Tibial nerve (tissue), 4 donors: ENCODE measurements at places on chromosomes 4 and X.

DNA sequence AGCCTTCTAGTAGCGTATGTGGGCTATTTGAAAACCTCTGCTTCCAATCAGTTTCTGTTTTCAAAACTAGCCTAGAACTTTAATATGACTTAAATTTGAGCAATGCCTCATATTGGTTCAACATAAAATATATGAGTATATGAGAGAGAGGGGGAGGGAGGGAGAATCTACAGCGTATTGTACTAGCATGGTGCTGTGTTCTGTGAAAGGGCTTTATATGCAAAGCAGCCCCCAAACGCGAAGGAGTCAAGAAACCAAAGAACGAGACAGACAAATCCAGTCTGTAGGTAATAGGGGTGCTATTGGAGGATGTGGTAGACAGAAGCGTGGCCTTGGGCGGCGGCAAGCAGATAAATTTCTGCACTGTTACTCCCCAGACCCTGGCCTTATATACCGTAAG, 784 bp upstream of the ANXA5 start:
- H3K4me1 ChIP-seq: peaks cover 34% of the 10 kb centered on the region
- DNase-seq: no peak
- no peaks in the 10 kb centered on the region for H3K27me3 ChIP-seq
- peak overlapping the region; percentile 97 for H3K4me3 ChIP-seq
- H3K27ac ChIP-seq: peak overlapping the region; percentile 98
- no peaks in the 10 kb centered on the region for H3K36me3 ChIP-seq

DNA sequence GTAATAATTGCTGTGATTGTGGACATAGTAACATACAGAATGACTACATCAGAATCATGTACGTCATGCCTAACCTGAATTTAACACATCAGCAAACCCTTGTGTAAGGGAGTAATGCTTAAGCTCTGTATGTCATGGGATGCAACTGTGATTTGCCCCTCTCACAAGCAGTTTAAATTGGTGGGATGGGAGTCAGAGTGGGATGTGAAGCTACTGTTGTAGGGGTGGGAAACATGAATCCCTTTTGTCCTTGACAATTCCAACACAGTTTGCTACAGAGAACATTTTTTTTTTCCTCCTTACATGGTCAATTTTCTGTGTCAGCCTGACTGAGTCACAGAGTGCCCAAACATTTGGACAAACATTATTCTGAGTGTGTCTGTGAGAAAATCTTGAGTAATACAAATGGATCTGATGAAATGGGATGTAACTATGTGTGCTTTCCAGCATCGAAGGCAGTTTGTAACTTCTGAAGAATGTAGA, 392.8 kb downstream of the GPM6A start:
- no peaks in the 10 kb centered on the region for H3K36me3 ChIP-seq
- H3K27ac ChIP-seq: no peak overlapping the region
- DNase-seq: no peak
- no peaks in the 10 kb centered on the region for H3K4me1 ChIP-seq
- H3K4me3 ChIP-seq: no peak overlapping the region

- no peaks in the 10 kb centered on the region for H3K27me3 ChIP-seq
- DNase-seq: no peak
- H3K36me3 ChIP-seq: peaks cover 6% of the 10 kb centered on the region
- H3K4me1 ChIP-seq: no peaks in the 10 kb centered on the region
- H3K27ac ChIP-seq: no peak overlapping the region
Measured at GRCh38 chr4:676871-677235, 2.5 kb downstream of the MYL5 start.

DNA sequence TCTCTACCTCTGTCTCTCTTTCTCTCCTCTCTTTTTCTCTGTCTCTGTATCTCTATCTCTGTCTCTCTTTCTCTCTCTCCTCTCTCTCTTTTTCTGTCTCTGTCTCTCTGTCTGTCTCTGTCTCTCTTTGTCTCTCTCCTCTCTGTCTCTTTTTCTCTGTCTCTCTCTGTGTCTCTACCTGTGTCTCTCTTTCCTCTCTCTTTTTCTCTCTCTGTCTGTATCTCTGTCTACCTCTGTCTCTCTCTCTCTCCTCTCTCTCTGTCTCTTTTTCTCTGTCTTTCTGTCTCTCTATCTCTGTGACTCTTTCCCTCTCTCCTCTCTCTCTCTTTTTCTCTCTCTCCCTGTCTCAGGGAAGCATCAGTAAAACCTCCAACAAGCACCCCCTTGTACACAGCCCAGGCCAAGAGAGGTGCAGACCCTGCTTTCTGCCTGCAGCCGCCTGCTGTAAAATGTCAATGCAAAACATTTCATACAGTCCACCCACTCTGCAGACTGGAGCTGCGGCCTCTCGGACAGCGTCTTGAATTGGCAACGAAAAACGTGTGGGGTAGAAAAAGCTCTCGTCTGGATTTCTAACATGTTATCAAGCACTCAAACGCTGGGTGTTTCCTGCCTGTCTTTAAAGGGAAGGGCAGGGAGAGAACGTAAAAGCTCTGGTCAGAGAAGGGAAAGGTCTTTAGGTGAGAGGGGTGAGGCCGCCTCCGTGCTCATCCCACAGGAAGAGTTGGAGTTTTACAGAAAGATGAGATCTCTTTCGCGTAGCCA, 3.7 kb upstream of the SHOX start:
- H3K36me3 ChIP-seq: no peaks in the 10 kb centered on the region
- H3K4me3 ChIP-seq: no peak overlapping the region
- no peak for DNase-seq
- peaks cover 48% of the 10 kb centered on the region for H3K4me1 ChIP-seq
- no peaks in the 10 kb centered on the region for H3K27me3 ChIP-seq

- no peaks in the 10 kb centered on the region for H3K36me3 ChIP-seq
- H3K27ac ChIP-seq: no peak overlapping the region
- H3K27me3 ChIP-seq: no peaks in the 10 kb centered on the region
- no peaks in the 10 kb centered on the region for H3K4me1 ChIP-seq
- no peak overlapping the region for H3K4me3 ChIP-seq
- DNase-seq: no peak
Measured at GRCh38 chr4:164410401-164410800, 343.5 kb upstream of the SMIM31 start.

GRCh38 chrX:5936438-5936837, 292.2 kb downstream of the NLGN4X start:
- H3K4me3 ChIP-seq: no peak overlapping the region
- H3K4me1 ChIP-seq: no peaks in the 10 kb centered on the region
- no peaks in the 10 kb centered on the region for H3K27me3 ChIP-seq

GRCh38 chrX:47176101-47176740, 17.4 kb upstream of the UBA1 start:
- no peaks in the 10 kb centered on the region for H3K36me3 ChIP-seq
- H3K27me3 ChIP-seq: peaks cover 13% of the 10 kb centered on the region
- H3K27ac ChIP-seq: no peak overlapping the region
- DNase-seq: no peak
- H3K4me3 ChIP-seq: no peak overlapping the region

DNA sequence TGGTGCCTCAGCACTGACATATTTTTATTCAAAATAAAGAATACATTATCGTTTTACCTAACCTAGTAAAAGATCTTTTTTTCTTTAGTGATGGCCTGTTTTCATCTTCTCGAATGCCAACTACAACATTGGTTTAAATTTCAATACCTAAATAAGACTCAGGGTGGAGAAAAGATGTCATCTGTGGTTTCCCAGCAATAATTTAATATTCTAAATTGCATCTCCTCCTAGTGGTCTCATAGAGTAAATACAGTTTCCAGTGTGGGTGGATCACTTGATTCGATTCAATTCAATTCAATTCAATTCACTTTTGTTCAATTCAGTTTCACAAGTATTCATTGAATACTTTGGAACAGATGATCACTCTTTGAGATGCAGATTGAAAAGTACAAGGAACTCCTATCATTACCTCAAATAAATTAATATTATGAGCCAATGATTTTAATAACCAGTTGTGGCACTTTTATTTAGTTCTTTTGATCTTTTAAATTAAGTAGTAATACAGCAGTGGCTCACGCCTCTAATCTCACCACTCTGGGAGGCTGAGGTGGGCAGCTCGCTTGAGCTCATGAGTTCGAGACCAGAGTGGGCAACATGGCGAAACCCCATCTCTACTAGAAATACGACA, 427.2 kb downstream of the FAT4 start:
- H3K27ac ChIP-seq: no peak overlapping the region
- DNase-seq: no peak
- no peaks in the 10 kb centered on the region for H3K27me3 ChIP-seq
- no peak overlapping the region for H3K4me3 ChIP-seq

DNA sequence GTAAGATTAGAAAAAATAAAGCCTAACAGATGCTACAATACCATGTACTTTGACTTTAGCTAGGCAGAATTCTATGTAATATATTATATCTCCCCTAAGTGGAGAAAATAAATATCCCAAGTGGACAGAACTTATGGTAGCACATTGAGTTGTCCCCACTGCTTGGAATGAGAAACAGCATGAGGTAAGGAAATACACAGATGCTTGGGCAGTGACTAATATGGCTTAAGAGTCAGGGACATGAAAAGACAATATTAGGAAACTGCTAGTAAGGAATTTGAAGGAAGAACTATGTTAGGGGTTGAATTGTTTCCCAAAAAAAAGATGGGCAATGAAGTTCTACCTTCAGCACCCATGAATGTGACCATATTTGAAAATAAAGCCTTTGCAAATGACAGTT, 2265.1 kb downstream of the PCDH7 start:
- no peaks in the 10 kb centered on the region for H3K36me3 ChIP-seq
- H3K4me1 ChIP-seq: no peaks in the 10 kb centered on the region
- DNase-seq: no peak
- H3K27me3 ChIP-seq: no peaks in the 10 kb centered on the region

DNA sequence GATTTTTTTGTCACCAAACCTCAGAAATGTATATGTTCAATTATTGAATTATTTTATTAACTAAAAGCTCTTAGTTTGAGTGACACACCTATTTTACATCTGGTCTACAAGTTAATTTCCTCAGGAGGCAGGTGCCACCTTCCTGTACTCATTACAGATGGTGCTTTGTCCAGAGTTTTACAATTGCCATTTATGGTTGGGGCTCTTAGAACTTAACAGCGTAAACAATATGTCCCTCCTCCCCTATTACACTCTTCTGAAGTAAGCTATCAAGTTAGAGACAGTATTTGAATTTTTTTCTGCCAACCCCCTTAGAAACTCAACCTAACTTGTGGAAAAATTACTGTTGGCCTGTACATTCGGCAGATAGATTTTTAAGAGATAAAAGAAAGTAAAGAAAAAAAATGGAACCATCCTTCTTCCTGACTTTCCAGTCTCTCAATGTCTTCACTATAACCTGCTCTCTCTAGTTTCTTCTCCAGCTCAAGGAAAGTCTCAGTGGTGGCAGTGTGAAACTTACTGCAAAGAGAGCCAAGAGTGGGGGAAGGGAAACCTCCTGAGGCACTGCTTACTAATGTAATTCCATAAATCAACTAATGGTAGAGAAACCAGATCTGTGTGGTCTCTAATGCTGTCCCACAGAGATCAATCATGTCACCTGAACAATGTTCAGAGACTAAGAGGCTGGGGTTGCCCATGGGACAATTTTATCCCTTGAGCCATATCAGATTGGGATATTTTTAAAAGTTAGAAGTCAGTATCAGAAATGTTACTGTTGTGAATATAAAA, 7.8 kb downstream of the CXXC4 start:
- no peak overlapping the region for H3K4me3 ChIP-seq
- H3K27me3 ChIP-seq: no peaks in the 10 kb centered on the region
- DNase-seq: no peak
- H3K36me3 ChIP-seq: no peaks in the 10 kb centered on the region

DNA sequence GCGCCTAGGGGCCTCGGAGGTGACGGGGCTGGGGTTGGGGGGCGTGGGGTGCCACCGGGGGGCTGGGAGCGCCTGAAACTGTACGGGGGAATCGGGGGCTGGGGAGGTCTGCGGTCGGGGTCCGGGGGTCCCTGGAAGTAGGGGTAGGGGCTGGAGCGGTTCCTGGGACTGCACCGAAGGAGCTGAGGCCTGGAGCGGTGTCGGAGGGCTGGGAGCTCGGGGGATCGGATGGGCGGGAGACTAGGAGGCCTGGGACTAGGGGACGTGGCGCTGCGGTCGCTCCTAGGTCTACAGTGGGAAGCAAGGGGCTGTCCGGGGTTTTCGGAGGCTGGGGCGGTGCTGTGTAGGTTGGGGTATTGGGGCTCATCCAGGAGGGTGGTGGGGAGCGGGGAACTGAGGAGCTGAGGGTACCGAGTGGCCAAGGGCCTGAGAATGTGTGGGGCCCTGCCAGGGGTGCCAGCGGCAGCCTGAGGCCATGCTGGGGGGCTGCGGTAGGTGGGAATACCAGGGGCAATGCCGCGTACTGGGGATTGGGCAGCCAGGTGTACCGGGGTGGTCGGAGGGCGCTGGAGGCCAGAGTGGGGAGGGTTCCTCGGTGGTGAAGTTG, 562 bp downstream of the AKAP17A start:
- DNase-seq: no peak
- peaks cover 36% of the 10 kb centered on the region for H3K36me3 ChIP-seq
- no peaks in the 10 kb centered on the region for H3K27me3 ChIP-seq
- H3K4me3 ChIP-seq: peak overlapping the region; percentile 59
- H3K27ac ChIP-seq: peak overlapping the region; percentile 93
- peaks cover 21% of the 10 kb centered on the region for H3K4me1 ChIP-seq
